ENCODE measurements at places on chromosomes 1 and 21.

DNA sequence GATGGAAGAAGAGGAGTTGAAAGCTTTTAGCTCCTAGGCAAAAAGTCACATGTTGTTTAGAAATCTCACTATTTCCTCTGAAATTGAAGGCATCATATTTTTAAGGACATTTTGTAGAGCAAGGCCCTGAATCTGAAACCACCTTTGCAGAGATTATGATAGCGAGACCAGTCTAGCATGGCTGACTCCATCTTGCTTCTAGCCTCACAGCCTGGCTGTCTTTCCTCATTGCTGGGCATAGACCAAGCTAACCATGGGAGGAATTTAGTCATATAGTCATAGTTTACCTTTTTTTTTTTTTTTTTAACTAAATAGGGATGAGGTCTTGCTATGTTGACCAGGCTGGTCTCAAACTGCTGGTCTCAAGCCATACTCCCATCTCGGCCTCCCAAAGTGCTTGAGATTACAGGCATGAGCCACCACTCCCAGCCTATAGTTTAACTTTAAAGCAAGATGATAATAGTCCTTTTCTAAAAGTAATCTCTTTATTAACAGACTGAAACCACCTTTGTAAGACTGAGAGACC lies 42.2 kb upstream of the ZNF326 start:
- no peak for DNase-seq

GRCh38 chr1:228145463-228146416 lies 4.0 kb upstream of the GJC2 start:
- no peak for DNase-seq

DNA sequence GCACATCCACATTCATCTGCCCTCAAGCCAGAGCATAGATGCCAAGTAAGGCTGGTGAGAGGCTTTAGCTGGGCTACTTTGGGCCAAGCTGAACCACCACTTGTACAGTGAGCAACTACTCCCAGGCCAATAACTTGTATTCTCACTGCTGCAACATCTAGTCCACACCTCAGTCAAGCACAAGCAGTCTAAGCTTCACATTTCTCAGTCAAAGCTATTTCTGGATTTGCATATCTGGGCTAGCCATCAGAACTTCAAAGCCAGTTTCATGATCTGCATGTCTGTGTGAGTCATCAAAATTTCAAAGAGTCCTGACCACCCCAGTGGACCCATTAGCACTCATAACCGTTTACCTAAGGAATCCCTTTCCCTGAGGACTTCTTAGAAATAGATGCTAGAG lies 77.7 kb upstream of the DIRAS3 start:
- no peak for DNase-seq

DNA sequence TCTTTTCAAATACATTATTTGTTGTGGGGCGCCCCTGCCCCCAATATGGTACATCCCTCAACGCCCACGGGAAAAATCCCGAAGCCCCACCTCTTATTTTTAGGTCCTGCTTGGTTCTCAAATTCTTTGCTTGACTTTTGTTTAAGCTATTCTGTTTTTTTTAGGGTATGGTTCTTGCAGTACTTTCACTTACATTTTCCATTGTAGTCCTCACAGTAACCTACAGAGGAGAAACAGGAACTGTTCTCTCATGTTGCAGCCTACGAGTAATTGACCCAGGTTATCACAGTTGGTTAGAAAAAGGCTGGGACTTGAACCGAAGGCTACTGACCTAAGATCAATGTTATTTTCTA lies 697 bp upstream of the C21orf91 start:
- peak; percentile 18 for DNase-seq

- no peak for DNase-seq
These were observed 74.6 kb downstream of the CRB1 start for GRCh38 chr1:197342669-197343068.

- no peak for DNase-seq
These were observed 10.5 kb downstream of the KIF21B start for GRCh38 chr1:201013031-201013485.

DNA sequence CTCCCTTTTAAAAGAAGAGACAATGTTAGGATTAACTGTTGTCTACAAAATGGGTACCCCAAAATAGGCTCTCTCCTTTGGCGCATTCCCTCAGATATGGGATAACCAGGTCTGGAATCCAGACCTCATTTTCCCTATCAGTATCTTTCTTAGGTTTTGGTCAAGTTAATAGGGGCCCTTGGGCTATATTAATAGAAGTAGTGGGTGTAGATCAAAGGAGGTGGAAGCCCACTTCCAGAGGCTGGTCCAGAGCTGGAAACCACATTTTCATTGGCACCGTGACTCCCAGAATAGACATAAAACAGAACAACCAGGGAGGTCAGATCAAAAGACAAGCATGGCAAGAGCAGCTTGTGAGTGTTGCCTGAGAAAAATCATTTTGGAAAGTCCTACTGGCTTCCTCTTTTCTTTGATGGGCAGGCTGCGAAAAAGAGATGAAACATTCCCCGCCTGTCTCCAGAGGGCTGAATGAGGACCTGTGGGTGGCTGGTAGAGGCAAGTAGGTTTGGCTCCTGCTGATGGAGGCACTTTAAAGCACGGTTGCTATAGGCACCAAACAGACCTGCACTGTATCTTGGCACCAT lies 25.8 kb upstream of the KIF21B start:
- no peak for DNase-seq

DNA sequence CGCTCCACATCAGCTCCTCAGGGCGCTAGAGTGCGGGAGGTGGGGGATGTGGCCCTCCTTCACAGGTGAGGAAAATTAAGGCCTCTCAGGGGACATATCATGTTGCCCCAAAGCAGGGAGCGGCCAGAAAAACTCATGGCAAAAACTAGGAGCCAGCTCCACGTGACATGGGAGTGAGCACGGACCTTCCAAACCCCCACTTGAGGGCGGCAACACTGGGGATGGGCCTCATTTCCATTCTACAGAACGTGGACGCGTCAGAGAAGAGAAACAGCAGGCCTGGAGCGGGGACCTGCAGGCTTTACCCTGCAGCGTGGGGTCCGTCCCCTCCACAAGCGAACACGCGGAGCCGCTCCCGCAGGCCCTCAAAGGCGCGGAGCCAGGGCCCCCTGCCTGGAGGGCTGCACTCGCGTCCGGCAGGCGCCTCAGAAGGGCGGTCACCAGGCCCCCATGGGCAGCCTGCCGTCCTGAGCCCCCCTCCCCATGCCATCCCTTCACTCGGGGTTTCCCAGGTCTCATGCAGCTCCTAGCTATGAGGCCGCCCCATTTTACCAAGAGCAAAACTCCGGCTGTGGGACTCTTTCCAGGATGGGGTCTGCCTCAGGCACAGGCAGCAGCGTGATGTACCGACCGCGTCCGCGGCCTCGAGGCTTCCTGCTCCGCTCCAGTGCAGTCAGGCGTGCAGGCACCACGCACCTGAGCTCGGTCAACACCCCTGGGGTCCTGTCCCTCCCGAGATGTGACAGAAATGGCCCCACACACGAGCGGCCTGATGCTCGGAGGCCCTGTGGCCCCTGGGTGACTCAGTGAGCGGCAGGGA lies 5.5 kb downstream of the CFAP410 start:
- DNase-seq = no peak

- no peak for DNase-seq
These were observed 7.3 kb upstream of the FAM78B start for GRCh38 chr1:166174108-166174507.

DNA sequence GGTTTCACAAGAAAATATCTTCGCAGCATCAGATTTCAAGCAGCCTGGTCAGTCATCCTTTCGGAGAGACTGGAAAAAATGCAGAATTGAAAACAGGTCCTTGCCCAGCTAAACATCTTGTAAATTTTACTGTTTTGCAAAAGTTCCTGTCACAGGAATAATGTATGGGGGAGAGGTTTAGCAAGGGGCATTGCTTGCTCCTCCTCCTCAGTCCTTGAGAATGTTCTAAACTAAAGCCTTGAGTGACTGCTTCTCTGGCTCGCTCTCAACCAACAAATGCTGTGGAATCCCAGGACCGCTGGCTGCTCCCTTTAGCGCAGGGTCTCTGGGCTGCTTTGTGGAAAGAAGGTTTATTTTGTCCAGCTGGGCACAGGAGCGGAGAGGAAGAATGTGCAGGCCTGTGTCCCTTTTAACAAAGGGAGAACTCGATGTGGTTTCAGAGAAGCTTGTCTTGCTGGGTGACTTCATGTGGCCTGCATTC lies 33.6 kb upstream of the FHAD1 start:
- DNase-seq = no peak

DNA sequence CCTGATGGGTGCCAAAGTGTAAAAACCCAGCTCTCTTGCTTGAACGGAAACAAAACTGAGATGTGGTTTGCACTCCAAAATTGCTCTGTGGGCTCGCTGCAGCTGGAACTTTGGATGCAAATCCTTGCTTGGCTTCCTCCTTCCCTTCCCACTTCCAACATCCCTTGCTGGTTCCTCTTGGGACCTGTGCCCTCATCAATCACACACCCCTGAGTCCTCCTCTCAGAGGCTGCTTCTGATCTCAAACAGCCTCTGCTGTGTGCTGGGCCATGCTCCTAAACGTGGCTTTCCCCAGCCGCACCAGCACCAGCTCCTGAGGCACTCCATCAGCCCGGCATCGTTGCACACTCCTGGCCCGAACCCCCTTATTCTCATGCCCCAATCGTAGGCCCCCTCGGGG lies 124.3 kb upstream of the RAB4A start:
- DNase-seq = no peak

DNA sequence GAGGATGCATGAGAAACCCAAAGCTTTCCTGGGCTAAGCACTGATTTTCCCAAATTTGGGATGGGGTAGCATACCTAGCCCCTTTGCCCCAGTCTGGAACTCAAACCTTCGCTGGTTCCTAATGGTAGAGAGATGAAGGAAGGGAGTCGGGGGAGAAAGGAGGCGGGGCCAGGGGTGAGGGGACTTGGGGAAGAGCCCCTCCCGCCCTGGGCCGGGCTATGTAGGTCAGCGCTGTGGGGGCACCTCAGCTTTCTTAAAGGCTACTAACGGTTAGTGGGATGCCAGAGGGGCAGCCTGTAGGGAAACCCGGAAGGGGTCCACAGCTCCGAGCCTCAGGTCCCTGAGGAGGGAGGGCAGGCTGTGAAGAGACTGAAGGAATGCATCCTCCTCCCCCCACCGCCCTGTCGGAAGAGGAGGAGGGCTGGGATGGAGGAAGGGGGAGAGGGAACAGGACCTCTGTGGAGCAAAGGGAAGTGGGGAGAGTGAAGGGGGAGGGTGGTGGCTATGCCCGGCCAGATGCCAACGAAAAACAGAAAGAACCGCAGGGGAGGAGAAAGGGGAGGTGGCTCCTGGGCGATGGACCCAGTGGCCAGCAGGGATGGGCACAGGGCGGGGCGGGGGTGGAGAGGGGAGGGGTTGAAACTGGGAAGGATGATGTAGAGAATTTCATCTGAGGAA lies 1.3 kb downstream of the CADM3 start:
- no peak for DNase-seq

DNA sequence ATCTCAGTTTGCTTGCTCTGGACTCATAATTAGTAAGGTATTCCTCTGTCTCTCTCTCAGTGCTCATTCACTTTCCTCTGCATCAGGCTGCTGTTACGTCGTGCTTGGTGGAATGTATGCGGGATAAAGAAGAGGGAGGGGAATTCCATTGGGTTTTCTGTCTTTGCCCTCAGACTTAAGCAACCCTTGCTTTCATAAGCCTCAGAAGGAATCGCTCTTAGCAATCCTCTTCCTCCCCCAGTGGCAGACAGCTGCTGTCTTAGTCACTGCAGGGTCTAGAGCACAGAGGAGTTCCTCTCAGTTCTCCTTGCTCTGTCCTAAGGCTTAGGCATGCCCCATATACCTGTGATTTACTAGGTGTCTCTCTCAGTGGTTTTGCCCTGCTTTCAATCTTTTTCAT lies 19.1 kb upstream of the NTMT2 start:
- no peak for DNase-seq

- no peak for DNase-seq
These were observed 29.6 kb downstream of the SIM2 start for GRCh38 chr21:36728371-36729111.

DNA sequence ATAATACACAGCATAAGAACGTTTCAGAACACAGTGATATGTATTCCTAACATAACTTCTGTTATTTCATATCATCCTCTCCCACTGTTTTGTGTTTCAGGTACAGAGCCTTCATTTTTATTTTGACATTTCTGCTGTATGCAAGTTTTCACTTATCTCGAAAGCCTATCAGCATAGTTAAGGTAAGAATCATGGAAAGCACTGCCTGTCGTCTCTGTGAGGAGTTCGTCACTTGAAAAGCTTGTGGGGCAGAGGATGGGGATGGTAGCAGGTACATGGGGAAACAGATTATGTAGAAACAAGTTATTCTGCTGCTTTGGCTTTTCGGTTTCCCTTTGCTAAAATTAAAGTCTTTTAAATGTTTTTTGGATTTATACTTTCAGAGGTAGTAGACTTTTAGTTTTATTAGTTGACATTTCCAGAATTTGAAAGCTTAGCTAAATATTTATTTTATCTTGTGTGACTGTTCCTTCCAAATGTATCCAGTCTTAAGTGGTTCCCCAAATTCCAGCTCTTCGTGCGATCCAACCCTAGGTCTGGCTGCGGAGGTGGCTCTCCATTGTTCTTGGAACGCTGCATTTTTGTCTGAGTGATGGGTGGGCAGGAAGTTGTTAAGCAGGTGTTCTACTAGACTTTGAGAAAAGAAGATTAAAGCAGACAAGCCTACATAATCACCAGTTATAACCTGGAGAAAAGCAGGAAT lies 12.2 kb downstream of the SLC37A1 start:
- DNase-seq = no peak

GRCh38 chr1:90358448-90358847 lies 358.7 kb downstream of the BARHL2 start:
- no peak for DNase-seq

DNA sequence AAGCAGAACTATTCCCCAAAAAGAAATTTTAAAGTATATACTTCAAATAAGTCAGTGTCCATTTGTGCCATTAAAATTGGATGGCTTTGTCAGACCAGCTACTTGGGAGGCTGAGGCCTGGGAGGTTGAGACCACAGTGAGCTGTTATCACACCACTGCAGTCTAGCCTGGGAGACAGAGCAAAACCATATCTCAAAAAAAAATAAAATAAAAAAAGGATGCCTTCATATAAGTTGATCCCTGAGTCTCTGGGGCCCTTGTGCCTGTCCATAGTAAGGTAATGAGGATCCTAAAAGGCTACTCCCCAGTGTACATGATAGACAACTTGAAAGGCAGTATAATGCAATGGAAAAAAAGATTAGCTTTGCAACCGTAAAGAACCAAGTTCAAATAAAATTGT lies 81.2 kb upstream of the BARHL2 start:
- DNase-seq = no peak

DNA sequence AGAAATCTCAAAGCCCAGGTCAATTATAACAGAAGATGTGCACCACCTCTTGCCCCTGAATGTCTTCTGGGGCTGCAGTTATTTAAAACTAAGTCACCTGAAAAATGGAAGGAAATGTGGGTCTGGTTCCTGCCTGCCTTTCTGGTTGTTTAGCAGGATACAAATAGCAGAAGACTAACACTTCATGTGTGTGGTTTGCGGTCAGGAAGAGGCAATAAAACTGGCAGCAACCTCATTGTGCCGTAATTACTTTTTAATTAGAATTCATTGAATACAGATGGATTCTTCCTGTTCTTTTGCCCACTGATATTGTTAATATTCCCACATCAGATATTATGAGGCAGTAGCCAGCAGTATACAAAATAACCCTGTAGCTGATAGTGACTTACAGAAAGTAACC lies 345.7 kb downstream of the ZNF326 start:
- DNase-seq = no peak

GRCh38 chr1:86154571-86155050 lies 2.0 kb downstream of the COL24A1 start:
- DNase-seq = no peak

GRCh38 chr1:1687846-1688245 lies 4.7 kb downstream of the SLC35E2B start:
- DNase-seq = no peak

GRCh38 chr21:41683815-41684214 lies 83.0 kb downstream of the RIPK4 start:
- no peak for DNase-seq
